Activated CD4-positive, alpha-beta T cell treated with anti-CD3 and anti-CD28 coated beads, Interleukin-2, amount 50 U/mL, for 16 hours (primary cell): ENCODE measurements at places on chromosomes 3 and 15.

DNA sequence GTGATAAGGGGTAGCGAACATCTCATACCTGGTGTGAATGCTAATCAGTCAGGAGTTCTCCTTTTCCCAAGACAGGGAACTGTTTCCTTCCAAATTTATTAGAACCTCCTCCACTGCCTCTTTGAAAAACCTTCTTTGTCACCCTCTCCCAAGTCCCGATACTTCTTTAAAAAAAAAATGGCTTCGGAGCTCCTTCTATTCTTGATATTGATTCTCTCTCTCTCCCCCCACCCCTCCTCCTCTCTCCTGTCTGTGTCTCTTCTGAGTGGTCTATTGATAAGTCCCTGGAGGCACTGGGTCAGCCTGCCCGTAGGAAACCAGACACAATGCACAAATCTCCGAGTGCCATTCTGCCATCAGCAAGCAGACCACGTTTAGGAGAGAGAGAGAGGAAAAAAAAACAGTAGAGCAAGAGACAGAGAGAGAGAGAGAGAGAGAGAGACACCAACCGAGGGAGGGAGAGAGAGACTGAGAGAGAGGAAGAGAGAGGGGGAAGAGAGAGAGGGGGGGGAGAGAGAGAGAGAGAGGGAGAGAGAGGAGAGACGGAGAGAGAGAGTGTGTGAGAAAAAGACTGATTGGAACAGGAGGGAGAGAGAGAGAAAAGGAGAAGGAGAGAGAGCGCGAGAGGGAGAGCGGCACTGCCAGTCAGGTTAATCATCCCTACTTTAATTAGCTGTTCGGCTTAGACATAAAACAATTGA is 160.9 kb downstream of the TIGIT start:
- no peak for DNase-seq

GRCh38 chr3:4730719-4731118 is 237.6 kb downstream of the ITPR1 start:
- DNase-seq, result no peak

DNA sequence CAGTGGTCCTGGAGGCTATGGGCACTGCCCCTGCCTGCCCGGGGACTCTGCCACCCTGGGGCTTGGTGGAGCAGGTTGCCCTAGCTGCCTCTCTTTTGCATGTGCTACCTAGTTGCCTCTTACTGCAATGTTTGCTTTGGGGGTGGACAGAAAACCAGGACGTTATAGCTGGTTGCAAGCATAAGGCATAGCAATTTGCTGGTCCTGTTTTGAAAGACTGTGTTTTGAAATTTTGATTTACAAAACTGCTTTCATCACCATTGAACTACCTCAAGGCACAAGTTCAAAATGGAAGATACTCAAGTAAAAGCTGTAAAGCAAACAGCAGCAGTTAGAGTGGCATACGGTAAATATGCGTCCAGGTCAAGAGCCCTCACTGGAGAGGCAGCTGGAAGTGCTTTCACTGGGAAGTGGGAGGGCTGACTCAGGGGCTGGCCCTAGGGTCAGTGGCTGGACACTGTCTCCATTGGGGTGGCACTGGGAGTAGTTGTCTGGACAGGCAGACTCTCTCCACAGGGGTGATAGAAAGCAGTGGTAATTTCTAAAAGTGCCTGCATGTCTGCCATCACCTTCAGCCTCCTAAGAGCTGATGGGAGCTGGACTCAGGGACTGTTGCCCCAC is 138.1 kb downstream of the CHDH start:
- DNase-seq, result no peak

DNA sequence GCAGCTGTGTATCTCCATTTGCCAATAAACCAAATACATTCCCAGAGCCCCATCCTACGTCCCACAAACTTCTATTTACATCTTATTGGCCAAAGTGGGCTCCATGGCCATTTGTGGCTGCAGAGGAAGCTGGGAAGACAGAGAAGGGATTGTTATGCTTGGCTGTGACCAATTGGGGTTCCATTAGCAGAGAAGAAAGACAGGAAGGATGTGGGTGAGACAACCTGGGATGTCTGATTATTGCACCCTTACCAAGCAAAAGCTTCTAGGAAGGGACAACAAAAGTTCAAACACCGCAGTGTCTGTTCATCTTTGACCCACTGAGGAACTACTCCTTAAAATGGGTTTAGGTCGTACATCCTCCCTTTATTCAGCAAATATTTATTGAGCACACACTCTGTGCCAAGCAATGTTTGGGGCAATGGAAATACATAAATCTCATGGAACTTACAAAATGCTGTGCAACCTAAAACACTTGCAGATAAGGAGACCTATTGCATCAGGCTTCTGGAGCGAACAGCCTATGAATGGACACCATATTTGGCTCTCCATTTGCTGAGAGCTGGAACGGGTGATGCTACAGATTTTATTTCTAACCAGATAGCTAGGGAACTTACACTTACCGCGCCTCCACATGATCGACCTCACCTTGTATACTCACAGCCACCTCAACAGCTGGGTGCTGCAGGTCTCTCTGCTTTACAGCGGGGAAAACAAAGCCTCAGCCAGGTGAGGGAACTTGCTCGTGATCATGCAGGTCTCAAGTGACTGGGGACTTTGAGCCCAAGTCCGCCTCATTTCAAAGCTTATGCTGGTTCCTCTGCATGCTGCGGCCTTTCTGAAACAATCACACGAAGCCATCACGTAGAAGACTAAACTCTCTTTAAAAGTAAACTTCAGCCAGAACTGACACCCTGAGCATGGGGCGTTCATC is 21.4 kb upstream of the NR2E3 start:
- no peak for DNase-seq

GRCh38 chr15:66133247-66133885 is 120.2 kb downstream of the MEGF11 start:
- DNase-seq, result no peak

GRCh38 chr3:101758224-101758623 is 20.8 kb upstream of the NXPE3 start:
- no peak for DNase-seq

GRCh38 chr15:29220852-29221251 is 48.8 kb downstream of the NSMCE3 start:
- DNase-seq, result no peak

- no peak for DNase-seq
Measured at GRCh38 chr3:181741417-181741816, 29.7 kb downstream of the SOX2 start.

- no peak for DNase-seq
Measured at GRCh38 chr3:81765400-81765799, 4.0 kb upstream of the GBE1 start.

GRCh38 chr3:192917404-192918274 is at the start of gene MB21D2:
Gene MB21D2, minus strand, starts transcription at chr3:192917856. Its CDS starts 16 bp downstream, at chr3:192917840.
- DNase-seq, result peak; percentile 76

DNA sequence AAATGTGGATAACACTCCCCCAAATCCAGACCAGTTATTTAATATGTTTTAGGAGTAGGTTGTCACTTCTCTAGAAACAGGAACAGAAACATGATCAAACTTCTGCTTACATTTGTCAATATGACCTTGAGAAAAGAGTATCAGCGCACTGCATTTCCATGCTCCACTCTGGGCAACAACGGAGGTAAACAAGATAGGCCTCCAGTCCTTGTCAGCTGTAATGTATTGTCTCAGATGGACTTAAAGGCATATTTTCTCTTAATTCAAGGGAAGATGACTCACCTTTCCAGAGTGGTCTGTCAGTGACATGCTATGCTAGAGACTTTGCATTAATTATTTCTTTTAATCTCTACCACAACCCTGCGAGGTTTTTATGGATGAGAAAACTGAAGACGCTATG is 51.6 kb upstream of the TCF12 start:
- no peak for DNase-seq

DNA sequence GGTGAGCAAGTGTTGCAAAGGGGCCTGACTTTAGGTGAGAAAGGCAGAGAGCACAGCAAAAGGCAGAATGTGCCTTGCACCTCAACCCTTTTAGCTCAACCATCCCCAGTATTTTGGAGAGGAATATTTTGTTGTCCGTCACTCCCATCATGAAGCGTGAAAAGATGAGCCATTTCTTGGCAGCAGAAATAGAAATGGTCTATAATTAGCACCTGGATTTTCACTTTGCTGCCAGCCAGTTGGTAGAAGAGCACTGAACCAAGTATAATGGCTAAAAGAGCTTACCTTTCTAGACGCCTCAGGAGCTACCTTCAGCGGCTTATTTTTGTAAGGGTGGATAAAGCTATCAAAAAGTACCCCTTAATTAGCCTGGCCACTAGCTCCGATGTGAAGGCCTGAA is 406.7 kb downstream of the OCA2 start:
- no peak for DNase-seq

- no peak for DNase-seq
Measured at GRCh38 chr3:61903931-61904657, 342.7 kb downstream of the PTPRG start.

GRCh38 chr15:89196994-89197393 is 24.4 kb downstream of the RLBP1 start:
- DNase-seq, result peak; percentile 61

GRCh38 chr3:110608566-110608965 is 463.1 kb upstream of the NECTIN3 start:
- DNase-seq, result no peak

- DNase-seq, result no peak
Measured at GRCh38 chr3:18572809-18573208, 147.7 kb upstream of the SATB1 start.

- no peak for DNase-seq
Measured at GRCh38 chr3:144821583-144821982, 850.0 kb downstream of the DIPK2A start.

DNA sequence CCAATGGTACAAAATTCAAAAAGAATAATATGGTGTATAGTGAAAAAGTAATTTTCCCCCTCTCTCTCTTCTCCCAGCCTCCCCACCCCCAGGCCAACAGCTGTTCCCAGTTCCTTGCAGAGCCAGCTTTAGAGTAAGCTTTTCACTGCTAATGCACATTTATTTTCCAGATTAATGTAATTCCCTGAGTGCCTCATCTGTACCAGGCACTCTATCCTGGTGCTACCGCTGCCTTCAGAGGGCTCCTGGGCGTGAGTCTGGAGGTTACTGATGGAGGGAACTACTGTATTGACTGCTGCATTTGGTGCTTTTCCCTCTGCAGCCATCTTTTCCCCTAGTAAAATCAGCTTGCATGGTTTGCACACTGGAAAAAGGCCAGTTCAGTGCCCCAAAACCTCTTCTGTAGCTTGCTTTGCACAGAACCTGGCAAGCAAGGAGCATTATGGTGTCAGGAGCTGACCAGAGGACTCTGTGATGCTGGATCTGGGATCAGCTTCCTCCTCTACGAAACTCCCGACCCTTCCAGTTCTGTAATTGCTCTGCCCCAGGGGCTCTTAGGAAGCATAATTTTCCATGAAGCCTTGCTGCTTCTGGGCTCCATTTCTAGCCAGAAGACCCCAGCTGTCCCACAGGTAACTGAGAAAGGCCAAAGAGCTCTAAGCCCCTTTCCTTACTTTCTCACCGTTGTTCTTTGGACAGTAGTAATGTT is 8.5 kb upstream of the USP3 start:
- no peak for DNase-seq

DNA sequence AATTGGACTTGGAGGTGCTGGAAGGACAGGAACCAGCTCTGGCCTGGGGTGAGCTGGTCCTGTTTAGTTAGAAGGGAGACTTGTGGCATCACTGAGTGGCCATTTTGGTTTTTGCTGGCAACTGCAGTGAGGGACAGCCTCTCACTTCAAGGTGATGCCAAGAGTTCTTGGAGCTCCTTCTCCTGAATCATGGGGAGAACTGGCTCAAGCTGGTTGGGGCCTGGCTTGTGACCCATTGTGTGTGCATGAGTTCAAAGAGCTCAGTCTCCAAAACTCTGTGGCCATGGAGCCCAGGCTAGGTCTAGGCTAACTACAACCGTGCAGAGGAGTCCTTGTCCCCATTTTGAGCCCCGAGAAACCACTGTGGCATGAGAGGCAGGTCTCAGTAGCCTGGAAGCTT is 60.1 kb upstream of the ZNF148 start:
- DNase-seq, result no peak

DNA sequence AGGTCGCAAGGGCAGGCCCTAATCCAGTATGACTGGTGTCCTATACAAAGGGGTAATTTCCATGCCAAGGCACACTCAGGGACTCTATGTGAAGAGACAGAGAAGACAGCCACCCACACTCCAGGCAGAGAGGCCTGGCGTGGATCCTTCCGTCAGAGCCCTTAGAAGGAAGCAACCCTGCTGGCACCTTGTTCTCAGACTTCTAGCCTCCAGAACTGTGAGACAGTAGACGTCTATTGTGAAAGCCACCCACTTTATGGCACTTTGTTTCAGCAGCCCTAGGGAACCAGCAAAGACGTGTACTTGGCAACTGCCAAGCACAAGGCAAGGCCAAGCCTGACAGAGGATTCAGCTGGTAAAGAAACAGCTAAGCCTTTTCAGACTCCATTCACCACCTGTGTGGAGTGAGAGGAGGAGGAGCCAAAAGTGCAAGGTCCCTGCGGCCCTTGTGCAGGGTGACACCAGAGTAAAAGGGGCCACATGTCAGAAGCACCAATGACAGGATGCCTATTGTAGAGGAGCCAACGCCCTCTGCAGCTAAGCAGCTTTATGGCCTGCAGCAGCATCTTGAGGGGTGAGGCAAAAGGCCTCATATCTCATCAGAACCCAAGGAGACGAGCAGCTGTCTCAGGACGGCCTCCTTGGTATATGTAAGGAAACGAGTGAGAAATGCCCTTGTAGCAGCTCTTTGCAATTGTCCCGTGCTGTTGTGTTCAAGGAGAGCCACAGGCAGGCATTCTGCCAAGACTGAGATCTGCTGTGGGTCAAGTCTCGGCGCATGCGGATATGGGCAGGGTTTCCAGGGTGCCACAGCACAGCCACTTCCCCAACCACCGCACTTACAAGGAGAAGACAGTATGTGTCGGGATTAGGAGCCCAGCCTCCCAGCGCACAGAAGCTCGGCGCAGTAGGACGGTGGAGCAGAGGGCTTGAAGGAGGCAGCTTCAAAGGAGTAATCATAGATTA is 121.5 kb upstream of the LIPC start:
- no peak for DNase-seq

GRCh38 chr3:57194641-57195040 is 5.1 kb downstream of the HESX1 start:
- no peak for DNase-seq

- DNase-seq, result peak; percentile 88
Measured at GRCh38 chr3:108835101-108835500, 12.5 kb downstream of the TRAT1 start.

DNA sequence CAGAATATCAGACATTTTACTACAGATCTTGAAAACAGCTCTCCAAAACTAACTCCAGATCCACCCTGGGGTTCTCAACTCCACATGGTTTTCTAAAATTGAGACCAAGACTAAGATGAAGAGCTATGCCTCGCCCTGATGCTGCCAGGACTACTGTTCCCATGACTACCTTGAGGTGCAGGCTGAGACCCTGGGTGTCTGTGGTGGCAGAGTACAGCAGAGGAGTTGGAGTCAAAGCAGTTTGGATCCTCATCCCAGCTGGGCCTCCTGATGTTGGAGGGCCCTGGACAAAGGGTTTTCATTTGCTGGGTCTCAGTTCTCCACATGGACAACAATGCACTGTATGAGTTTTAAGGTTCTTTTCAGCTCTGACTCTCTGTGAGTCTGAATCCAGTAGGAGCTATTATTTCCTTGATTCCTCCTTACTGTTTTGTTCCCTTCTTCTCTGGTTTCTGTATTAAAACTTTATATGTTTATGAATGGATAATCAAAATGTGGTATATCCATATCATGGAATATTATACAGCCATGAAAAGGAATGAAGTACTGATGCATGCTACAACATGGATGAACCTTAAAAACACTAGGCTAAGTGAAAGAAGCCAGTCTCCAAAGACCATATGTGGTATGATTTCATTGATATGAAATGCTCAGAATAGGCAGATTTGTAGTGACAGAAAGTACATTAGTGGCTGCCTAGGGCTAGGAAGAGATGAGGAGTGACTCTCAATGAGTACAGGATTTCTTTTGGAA is 93.0 kb downstream of the CPN2 start:
- no peak for DNase-seq

- DNase-seq, result no peak
Measured at GRCh38 chr15:63902671-63903035, 68.9 kb upstream of the HERC1 start.
